Vagina (tissue), 2 donors: ENCODE measurements at places on chromosomes 6 and 20.

- H3K4me3 ChIP-seq = no peak overlapping the region
- no peak overlapping the region for H3K27ac ChIP-seq
- no peaks in the 10 kb centered on the region for H3K4me1 ChIP-seq
- DNase-seq = no peak
Observed at GRCh38 chr20:46739431-46740213, 30.2 kb downstream of the SLC2A10 start.

DNA sequence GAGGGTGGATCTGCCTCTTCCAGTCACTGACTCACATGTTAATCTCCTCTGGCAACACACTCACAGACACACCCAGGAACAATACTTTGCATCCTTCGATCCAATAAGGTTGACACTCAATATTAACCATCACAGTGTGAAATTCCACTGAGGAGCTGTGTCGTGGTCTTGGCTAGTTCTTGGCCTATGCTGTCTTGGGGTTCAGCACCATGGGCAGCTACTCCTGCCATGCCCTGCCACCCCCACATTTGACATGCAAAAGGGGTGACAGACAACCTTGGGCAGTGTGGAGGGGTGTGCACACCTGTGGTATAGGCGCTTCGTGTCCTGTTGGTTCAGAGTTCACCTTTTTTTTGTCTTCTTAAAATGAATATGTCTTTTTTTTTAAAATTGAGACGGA is 25.8 kb downstream of the ANKRD6 start:
- H3K27ac ChIP-seq = no peak overlapping the region
- no peaks in the 10 kb centered on the region for H3K4me1 ChIP-seq
- no peak overlapping the region for H3K4me3 ChIP-seq
- no peaks in the 10 kb centered on the region for H3K27me3 ChIP-seq
- H3K36me3 ChIP-seq = no peaks in the 10 kb centered on the region

GRCh38 chr20:1334761-1335160 is 5.8 kb upstream of the SDCBP2 start:
- H3K36me3 ChIP-seq = no peaks in the 10 kb centered on the region
- H3K4me3 ChIP-seq = no peak overlapping the region
- peaks cover 33% of the 10 kb centered on the region for H3K4me1 ChIP-seq
- DNase-seq = peak; percentile 84
- peak overlapping the region; percentile 21 for H3K27ac ChIP-seq

DNA sequence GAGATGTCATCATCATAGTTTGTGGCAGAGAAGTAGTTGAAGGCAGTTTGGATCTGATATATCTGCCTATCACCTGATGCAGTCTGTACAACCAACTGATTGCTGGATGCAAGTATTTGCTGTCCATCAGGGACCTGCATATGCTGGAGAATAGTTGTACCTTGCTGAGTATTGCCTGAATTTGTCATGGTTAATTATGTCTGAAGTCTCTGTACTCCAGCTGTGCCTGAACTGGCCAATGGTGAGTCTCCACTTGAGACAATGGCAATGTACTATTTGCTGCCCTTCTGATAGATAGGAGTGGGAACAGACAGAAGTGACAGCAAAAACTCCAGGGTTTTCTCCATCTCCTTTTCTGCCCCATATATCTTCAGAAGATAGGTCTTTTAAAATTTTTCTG is 531.5 kb downstream of the EPHA7 start:
- no peaks in the 10 kb centered on the region for H3K27me3 ChIP-seq
- H3K4me3 ChIP-seq = no peak overlapping the region
- H3K27ac ChIP-seq = no peak overlapping the region
- no peaks in the 10 kb centered on the region for H3K36me3 ChIP-seq
- no peak for DNase-seq
- H3K4me1 ChIP-seq = no peaks in the 10 kb centered on the region

GRCh38 chr6:139862311-139862710 is 487.9 kb upstream of the CITED2 start:
- no peaks in the 10 kb centered on the region for H3K4me1 ChIP-seq
- DNase-seq = no peak
- H3K27me3 ChIP-seq = no peaks in the 10 kb centered on the region
- H3K27ac ChIP-seq = no peak overlapping the region

DNA sequence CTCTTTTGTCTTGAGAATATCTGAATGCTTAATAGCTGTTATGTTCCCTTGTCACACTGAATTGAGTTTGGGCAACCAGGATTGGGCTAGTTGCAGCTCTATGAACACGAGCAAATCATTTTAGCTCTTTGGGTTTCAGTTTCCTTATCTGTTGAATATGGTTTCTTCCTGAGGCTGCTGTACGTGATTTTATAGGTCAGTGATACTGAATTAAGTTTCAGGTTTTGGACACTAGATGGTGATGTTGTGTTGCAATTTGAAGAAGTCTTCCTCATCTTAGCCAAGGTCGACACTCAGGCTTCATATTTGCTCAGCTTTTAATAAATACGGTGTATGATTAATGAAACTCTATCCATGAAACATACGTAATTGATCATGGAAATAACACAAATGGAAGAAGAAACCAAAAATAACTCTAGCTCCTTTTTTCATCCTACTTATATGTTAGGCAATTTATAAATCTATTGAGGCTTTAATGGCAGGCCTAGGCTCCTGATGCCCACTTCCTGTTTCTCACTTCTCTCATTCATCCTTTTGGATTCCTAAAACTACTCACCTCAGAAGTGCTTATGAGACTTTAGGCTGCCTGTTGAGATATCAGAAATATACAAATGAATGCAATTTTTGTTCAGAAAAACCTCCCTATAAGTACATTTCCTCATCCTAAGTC is 354.1 kb upstream of the MAP3K7 start:
- H3K36me3 ChIP-seq = no peaks in the 10 kb centered on the region
- no peaks in the 10 kb centered on the region for H3K4me1 ChIP-seq
- no peak overlapping the region for H3K4me3 ChIP-seq
- no peak for DNase-seq

DNA sequence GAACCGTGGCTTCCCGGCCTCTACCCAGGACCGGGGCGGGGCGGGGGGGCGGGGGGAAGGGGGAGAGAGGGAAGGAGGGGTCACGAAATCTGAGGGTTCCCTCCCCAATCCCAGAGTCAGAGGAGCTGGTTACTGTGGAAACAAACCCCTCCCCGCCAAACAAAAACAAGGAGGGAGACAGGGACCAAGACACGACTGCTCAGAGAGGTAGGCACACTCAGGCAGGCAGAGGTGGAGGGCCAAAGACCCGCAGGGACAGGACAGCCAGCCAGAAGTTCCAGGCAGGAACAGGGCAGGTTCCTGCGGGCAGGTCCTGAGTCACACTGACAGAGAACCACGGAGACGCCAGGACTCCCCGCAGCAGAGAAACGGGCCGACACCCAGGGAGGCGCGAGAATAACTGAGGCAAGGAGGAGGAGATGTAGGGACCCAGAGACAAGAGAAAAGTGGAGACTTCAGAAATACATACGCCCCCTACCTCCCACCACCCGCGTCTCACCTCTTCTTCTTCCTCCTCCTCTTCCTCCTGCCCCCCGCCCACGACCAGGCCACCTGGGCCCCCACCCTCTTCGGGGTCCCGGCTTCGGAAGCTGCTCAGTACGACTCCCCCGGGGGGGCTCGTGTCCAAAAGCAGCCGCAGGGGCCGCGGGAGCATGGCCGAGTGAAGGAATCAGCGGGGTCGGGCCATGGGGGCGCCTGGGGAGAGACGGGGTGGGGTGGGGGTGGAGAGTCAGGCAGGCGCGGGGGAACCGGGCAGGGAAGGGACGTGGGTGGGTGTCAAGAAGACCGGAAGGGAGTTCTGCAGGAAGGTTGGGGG is 578 bp downstream of the RGL2 start:
- H3K27ac ChIP-seq = peak overlapping the region; percentile 98
- no peak for DNase-seq
- H3K27me3 ChIP-seq = no peaks in the 10 kb centered on the region
- H3K4me3 ChIP-seq = peak overlapping the region; percentile 76
- H3K4me1 ChIP-seq = peaks cover 28% of the 10 kb centered on the region

GRCh38 chr6:70527071-70527737 is 39.5 kb upstream of the SDHAF4 start:
- no peak for DNase-seq
- H3K36me3 ChIP-seq = no peaks in the 10 kb centered on the region
- H3K27ac ChIP-seq = no peak overlapping the region

DNA sequence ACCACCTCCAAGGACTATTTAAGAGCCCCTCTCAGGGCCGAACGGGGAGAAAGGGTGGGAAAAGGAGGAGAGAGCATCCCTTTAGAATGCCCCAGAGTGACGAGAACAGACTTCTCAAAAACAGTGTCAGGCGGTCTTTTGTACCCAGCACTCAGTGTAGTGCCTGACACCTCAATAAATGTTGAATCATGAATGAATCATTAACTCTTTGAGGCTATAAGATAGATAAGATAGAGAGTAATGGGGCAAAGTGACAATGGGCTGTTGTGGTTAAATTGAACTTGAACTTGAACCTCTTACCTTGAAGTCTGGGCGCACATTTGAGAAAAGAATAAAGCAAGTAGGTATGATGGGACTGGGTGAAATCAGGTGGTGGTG is 7.4 kb downstream of the TCF21 start:
- H3K4me1 ChIP-seq = peaks cover 26% of the 10 kb centered on the region
- DNase-seq = no peak
- peak overlapping the region; percentile 71 for H3K27ac ChIP-seq
- no peaks in the 10 kb centered on the region for H3K36me3 ChIP-seq
- H3K4me3 ChIP-seq = peak overlapping the region; percentile 42
- peaks cover 3% of the 10 kb centered on the region for H3K27me3 ChIP-seq

- peaks cover 19% of the 10 kb centered on the region for H3K4me1 ChIP-seq
- no peak for DNase-seq
- no peaks in the 10 kb centered on the region for H3K27me3 ChIP-seq
Observed at GRCh38 chr20:56685879-56686278, 56.8 kb downstream of the TFAP2C start.

DNA sequence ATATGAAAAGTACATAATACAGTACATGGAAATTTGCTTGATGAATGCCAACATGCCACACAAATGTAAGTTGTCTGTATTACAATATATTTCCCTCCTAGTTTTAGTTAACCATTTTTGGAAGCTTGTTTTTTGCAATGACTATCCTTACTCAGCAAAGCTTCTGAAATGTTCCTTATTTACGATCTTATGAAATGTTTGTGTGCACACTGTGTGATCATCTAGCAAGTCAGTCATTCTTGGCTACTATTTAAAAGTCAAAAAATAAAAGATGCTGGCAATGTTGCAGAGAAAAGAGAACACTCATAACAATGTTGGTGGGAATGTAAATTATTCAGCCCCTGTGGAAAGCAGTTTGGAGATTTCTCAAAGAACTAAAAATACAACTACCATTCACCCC is 33.8 kb downstream of the SUMO4 start:
- H3K27me3 ChIP-seq = no peaks in the 10 kb centered on the region
- no peak overlapping the region for H3K4me3 ChIP-seq
- H3K4me1 ChIP-seq = peaks cover 6% of the 10 kb centered on the region
- H3K27ac ChIP-seq = no peak overlapping the region
- H3K36me3 ChIP-seq = no peaks in the 10 kb centered on the region

- no peaks in the 10 kb centered on the region for H3K27me3 ChIP-seq
- H3K36me3 ChIP-seq = no peaks in the 10 kb centered on the region
- H3K4me1 ChIP-seq = no peaks in the 10 kb centered on the region
- no peak for DNase-seq
- H3K4me3 ChIP-seq = no peak overlapping the region
- no peak overlapping the region for H3K27ac ChIP-seq
Observed at GRCh38 chr6:127503022-127503421, 16.1 kb downstream of the MTCL3 start.

DNA sequence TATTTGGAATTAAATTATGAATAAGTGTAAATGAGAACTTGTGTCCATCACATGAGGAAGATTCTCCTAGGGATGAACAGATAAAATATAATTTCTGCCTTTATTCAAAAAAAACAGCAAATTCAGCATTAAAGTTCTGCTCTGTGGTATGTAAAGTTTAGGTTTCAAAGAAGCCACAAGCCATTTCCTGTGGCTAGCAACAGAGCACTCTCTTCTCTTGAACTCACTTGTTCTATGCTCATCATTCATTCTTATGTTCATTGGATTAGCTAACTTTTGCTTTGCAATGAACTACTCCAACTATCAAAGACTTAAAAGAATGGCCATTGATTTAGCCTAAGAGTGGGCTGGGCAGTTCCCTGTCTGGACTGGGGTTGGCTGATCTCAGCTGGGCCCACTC is 20.8 kb upstream of the SNRPB2 start:
- H3K27me3 ChIP-seq = no peaks in the 10 kb centered on the region
- DNase-seq = no peak
- H3K4me3 ChIP-seq = no peak overlapping the region
- H3K36me3 ChIP-seq = no peaks in the 10 kb centered on the region
- H3K27ac ChIP-seq = no peak overlapping the region

DNA sequence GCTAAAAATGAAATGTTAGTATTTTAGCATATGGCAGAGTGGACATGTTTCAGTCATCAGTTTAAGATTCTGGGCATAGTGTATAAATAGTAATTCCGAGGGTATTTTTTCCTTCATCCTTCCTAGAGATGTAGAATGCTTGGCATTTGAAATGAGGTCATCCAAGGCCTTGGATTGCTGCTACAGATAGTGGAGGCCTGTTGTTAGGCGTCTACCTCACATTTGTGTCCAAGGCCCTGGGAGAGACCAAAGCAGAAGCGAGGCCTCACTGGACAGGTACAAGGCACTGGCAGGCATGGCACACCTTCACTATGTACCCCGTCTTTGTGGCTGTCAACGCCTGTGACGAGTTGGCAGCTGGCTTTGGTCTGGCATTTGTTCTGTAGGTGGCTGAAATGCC is 58.0 kb downstream of the DTD1 start:
- DNase-seq = no peak
- no peaks in the 10 kb centered on the region for H3K27me3 ChIP-seq
- no peaks in the 10 kb centered on the region for H3K36me3 ChIP-seq
- H3K27ac ChIP-seq = no peak overlapping the region
- H3K4me1 ChIP-seq = no peaks in the 10 kb centered on the region
- no peak overlapping the region for H3K4me3 ChIP-seq

- H3K27ac ChIP-seq = no peak overlapping the region
- no peaks in the 10 kb centered on the region for H3K27me3 ChIP-seq
- H3K36me3 ChIP-seq = no peaks in the 10 kb centered on the region
- H3K4me1 ChIP-seq = peaks cover 8% of the 10 kb centered on the region
- no peak overlapping the region for H3K4me3 ChIP-seq
Observed at GRCh38 chr6:84809455-84809854, 45.1 kb upstream of the TBX18 start.

DNA sequence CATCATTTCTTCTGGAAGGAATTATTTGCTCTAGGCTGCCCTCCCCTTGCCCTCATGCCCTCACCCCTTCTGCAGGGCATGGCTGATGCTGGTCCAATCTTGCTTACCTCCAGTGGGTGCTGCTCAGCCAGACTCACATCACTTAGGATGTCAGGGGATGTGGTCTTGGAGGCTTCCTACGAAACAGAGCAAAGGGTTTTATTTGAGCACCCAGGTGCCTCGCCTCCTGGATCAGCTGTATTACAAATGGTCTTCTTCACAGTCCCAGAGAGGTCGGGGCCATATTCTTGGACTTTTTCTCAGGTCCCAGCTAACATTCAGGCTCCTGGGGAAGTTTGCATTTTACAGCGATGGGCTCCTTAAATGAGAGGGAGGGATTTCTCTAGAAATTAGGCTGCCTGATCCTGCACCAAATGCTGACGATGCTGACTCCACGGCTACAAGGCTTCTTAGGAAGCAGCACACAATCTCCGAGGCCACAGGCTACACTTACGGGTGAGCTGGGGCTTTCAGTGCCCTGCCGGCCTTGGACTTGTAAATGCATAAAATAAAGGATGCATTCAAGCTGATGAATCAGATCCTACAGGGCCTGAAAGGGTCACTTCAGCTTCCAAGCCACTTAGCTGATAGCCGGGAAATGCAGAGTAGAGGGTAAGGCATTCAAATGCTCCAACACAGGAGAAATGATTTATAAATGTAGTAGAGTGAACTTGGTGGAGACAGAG is 159.8 kb upstream of the ECI2 start:
- no peak overlapping the region for H3K4me3 ChIP-seq
- H3K36me3 ChIP-seq = no peaks in the 10 kb centered on the region
- DNase-seq = no peak
- no peaks in the 10 kb centered on the region for H3K4me1 ChIP-seq
- no peaks in the 10 kb centered on the region for H3K27me3 ChIP-seq

- H3K27ac ChIP-seq = no peak overlapping the region
- no peaks in the 10 kb centered on the region for H3K4me1 ChIP-seq
- H3K27me3 ChIP-seq = no peaks in the 10 kb centered on the region
Observed at GRCh38 chr6:61977099-61977498, 308.9 kb downstream of the KHDRBS2 start.
